ENCODE measurements at places on chromosomes 7 and 10.

DNA sequence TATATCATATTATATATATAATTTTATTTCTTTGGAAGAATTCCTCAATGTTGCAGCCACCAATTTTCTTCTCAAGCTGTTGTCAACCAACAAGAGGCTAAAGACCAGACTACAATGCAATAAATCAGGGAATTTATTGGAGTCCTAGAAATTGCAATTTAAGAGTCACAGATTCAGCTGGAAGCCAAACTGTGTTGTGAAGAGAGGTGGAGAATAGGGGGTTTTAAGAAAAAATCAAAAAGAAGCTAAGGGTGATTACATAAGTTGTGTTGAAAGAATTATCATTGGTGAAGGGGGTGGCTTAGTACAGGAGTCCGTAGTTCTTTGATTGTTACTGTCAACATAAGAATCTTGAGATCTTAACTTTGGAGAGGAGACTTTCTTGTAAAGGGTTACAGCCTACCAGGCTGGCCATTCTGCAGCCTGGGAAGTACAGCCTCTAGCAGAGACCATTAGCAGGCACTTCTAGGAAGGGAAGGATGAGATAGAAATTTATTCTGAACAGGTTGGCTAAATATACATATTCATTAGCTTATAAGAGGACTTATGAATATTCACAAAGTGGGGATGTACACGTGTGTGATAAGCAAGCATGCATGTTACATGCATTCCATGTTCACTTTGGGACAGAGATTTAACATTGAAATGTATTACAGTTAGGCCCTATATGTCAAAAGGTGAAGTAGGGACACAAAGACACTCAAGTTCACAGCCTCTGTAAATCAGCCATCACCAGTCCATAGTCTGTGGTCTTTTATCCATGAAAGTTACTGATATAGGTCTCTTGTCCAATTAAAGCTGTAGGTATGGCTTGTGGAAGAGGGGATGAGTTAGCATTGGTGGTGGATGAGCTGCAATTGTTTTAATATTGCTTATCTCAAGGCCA is 8.3 kb upstream of the TMEM168 start:
- no peak for DNase-seq

GRCh38 chr7:152752200-152752912 is 7.2 kb upstream of the ACTR3B start:
- no peak for DNase-seq

- no peak for DNase-seq
Measured at GRCh38 chr7:19051767-19052375, 65.6 kb downstream of the TWIST1 start.

- DNase-seq, result no peak
Measured at GRCh38 chr7:2732959-2733584, 45.1 kb downstream of the AMZ1 start.

All from stimulated activated CD8-positive, alpha-beta memory T cell treated with anti-CD3 and anti-CD28 coated beads, Interleukin-2, amount 100 ng/mL, for 48 hours (primary cell).